Stimulated activated CD4-positive, alpha-beta T cell treated with anti-CD3 and anti-CD28 coated beads, Interleukin-12 subunit alpha, Interleukin-12 subunit beta, amount 100 ng/mL, for 24 hours (primary cell): ENCODE measurements at places on chromosomes 5 and 9.

DNA sequence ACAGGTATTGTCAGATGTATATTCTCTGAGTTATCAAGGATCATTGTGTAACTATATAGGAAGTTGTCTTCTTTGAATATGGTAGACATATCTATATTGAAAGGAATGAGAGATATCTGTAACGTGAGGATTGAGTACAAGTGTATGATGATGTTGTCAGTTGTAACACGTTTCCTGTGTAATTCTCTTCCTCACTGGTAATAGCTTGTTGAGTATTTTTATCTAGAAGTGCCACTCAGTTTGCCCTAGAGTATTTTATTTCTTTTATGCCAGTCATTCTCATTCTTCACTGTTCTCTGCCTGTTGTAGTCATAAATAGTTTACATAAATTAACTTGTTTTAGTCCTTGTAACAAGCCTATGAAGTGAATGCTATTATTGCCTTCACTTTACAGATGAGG, 172.1 kb downstream of the BAAT start:
- DNase-seq = no peak

DNA sequence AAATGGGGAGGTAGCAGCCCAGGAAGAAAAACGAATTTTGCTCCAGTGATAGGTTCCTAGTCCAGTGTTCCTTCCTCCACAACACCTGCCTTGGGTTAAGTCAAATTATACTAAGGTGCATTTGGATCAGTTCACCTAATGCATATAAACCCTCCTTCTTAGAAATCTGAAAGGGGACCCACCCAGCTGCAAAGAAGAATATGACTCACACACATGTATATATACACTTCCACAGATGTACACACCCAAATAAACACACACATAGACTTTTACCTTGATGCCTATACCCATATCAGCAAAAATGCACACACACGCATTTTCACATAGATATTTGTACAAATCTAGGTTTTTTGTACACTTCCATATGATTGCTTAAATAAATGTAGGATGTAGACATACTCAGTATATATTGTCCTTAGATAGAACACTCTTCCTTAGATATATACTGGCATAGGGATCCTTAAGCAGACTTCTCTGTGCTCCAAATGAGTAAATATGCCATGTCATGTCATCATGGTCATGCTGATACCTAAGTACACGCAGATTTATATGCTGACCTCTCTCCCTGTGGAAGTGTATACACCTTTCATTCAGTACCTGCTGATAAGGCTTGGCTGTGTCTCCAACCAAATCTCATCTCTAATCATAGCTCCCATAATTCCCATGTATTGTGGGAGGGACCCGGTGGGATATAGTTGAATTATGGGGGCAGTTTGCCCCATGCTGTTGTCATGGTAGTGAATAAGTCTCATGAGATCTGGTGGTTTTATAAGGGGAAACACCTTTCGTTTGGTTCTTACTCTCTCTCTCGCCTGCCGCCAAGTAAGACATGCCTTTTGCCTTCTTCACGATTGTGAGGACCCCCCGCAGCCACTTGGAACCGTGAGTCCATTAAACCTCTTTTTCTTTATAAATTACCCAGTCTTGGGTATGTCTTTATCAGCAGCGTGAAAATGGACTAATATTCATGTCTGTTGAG, 10.2 kb downstream of the ADRB2 start:
- DNase-seq = no peak

DNA sequence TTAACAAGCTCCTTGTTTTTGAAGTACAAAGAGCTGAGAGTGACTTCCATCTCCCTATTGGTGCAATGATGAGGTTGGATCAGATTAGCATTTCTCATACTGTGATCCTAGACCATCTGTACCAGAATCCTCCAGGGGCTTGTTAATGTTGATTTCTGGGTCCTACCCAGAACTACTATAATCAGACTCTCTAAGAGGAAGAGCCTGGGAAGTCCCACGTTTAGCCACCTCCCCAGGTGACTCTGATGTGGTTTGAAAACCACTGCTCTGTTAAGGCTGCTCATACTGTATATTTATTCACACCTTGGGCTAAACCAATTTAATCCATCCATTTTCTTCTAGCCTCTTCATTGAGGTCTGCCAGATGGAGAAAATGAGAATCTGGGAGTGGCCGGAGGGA, 49.6 kb upstream of the SMIM32 start:
- no peak for DNase-seq

GRCh38 chr9:123043081-123043939, 9.8 kb downstream of the GPR21 start:
- no peak for DNase-seq

- DNase-seq = no peak
Observed at GRCh38 chr5:36660397-36661049, 54.1 kb downstream of the SLC1A3 start.

DNA sequence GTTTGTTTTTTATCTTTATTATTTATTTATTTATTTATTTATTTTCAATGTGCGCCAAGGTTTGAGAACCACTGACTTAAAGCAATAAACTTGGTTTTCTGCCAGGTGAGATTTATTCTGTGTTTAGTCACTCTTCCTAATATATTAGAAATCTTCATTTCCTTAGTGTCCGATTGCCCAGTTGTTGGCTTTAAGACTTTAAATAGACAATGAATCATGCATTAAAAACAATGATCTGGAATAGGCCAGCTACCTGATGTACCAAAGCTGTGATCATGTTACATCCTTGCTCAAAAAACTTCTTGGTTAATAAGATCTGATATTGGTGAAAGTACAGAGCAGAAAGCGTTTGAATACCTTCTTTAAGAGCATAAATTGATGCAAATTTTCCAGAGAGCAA, 52.1 kb upstream of the ERBIN start:
- DNase-seq = no peak

- no peak for DNase-seq
Observed at GRCh38 chr5:102611312-102611711, 112.5 kb upstream of the SLCO6A1 start.

DNA sequence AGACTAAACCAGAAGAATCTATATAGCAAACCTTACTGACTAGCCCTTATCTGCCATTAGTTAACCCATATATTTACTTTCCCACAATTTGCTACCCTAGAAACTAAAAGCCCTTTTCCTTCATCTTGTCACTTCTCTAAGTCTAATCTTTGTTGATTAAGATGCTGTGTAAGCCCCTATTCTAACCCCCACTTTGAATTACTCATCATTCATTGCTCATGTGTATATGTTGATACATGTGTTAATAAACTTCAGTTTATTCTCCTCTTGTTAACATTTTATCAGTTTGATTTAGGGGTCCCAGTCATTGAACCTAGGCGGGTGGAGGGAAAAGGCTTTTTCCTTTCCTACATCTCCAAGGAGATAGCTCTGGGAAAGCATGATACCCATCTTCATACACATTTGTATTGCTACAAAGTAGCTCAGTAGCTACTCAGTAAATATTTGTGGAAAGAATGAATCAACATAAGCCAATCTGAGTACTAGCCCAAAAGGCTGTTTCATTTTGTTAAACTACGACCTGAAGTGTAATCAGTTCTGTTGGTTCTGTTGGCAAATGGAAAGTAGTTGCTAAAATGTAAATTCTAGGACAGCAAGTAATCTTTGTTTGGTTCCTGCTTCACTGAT, 35.1 kb upstream of the NDFIP1 start:
- no peak for DNase-seq

DNA sequence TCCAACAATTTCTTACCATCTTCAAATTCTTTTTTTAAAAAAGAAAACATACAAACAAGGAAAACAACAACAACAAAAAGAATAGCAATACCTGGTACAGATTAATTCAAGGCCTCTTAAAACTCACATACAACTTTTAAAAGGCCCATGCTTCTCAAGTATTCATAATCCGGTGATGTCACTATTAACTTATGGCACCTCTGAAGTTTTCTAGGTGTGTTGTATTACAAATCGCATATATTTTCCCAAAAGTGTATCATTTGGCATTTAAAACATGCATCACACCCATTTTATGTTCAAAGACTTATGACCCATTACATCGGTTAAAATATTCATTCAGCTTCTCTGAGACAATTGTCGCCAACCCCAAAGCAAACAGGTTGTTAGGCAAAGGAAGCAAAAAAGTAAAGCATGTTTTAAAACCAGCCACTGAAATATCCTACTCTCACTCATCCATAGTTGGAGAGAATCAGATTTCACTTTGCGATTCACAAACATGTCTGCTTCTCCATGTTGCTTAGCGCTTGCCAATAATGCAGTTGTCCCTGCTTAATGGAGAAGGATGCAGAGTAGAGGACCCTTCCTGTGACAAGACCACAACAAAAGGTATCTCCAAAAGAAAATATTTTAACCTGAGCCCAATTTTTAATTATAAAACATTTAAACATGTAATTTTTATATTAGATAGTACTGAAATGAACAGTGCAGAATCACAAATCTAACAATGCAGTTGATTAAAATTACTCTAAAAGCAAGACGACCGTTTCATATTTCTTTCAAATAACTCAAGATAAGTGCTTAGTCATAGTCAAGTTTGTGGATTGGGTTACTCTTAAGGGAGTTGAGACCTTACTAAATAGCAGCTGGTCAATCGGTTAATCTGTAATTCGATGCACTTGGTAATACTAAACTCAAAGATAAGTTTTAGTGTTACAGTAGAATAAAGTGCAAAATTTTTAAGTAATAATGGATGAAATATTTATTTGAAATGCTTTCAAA, 1.6 kb downstream of the SKP1 start:
- DNase-seq = no peak

DNA sequence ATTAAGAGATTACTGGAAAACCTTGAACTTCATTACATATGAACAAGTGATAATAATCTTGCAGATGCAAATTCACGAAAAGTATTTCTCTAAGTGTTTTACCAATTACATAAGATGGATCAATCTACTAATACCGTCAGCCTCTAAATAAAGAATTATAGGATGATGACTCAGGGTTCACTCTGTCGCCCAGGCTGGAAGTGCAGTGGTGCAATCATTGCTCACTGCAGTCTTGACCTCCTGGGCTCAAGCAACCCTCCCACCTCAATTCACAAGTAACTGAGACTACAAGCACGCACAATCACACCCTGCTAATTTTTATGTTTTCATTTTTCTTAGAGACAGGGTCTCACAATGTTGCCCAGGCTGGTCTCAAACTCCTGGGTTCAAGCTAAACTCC, 56.1 kb downstream of the CHD1 start:
- no peak for DNase-seq

DNA sequence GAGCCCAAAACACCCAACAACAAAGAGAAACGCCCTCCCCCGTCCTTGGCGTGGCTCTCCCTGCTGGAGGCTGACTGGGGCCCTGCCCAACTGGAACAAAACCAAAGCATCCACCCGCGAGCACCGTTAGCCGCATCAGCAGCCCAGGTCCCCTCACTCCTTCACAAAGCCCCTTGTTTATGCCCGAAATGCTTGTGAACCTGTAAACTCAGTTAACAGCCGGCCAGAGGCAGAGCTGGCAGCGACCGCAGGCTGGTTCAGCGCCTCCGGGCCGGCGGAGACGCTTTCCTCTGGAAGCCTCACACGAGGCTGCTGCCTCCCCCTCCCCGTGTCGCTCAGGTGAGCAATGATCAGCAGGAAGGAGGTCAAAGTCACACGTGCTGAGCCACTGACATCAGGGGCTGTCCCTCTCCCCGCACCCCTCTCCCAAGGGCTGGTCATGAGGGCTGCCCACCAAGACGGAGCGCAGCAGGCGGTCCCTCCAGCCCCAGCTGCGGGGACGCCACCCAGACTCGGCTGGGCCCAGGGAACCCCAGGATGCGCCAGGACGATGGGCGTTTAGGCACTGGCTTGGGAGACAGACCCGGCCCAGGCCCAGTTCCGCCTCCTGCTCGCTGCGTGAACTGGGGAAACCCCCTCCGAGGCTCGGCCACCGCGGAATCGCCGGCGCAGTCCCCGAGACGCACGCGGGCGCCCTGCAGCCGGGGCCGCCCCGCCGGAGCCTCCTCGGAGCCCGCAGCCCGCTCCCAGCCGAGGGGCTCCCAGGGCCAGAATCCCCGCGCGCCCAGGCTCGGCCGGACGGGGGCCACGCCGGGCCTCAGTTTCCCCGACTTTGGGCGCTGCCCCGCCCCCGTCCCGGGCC, 563 bp downstream of the SNAPC4 start:
- no peak for DNase-seq

DNA sequence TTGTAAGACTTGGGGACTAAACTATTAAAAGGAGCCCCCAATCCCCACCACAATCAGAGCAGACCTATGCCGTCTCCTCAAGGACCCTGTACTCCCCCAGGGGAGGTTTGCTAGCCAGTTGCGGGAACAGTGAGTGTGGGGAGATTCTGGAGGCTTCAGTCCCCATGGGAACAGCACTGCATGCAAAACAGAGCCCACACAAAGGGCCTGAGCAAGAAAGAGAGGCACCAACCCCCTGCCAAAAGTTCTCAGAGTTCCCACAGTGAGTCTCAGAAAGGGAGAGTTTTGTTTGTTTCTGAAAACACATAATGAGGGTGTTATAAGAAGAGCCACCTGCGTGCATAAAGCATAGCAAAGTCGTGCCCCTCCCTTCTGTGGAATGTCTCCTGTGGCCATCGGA, 56.6 kb downstream of the CFAP90 start:
- DNase-seq = no peak

DNA sequence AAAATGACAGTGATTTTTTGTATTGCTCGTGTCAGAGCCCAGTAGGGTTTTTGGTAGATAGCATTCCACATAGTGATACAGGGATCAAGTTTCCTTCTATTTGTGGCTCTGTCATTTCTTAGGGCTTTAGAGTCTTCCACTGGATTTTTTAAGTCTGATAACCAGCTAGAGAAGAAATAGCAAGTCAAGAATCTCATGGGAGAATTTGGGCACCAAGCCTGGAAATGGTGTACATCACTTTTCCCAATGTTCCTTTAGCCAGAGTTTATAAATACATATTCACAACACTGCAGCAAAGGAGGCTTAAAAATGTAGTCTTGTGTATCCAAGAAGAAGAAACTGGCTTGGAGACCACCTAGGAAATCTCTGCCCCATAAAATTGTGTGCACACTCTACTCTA, 647.1 kb upstream of the KLF4 start:
- no peak for DNase-seq

GRCh38 chr5:176391479-176391878, 2.9 kb downstream of the HIGD2A start:
- no peak for DNase-seq

DNA sequence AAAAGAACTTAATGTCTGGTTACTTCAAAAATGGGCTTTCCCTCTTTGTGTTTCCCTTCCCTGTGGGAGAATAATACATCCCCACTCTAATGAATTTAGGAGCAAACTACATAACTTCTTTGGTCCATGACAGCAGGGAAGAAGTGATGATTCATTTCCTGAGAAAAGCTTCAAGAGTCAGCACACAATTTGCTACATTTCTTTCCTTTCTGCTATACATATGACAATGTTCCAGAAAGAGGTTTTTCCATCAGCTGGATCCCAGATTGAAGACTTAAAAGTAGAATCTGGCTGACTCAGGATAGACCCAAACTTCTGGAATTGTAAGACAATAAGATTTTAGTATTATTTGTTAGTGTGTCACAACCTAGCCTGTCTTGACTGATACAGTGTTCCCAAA, 126.1 kb downstream of the DRD1 start:
- DNase-seq = no peak
